ENCODE measurements at places on chromosomes 11 and 22.

- DNase-seq, result no peak
These were observed 20.0 kb upstream of the SMIM38 start for GRCh38 chr11:69135420-69136363.

DNA sequence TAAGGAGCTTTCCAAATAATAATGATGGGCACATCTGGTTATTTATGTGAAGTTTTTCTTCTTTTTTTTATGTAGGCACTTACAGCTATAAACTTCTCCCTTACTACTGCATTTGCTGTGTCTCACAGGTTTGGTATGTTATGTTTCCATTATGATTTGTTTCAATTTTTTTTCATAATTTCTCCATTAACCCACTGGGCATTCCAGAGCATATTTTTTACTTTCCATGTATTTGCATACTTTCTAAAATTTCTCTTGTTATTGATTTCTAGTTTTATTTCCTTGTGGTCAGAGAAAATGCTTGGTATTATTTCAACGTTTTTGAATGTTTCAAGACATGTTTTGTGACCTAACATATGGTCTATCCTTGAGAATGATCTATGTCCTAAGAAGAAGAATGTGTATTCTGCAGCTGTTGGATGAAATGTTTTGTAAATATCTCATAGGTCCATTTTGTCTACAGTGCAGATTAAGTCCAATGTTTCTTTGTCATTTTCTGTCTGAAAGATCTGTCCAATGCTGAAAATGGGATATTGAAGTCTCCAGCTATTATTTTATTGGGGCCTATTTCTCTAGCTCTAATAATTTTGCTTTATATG is 362.1 kb downstream of the DDX10 start:
- DNase-seq, result no peak

- no peak for DNase-seq
These were observed 4.3 kb upstream of the MICAL2 start for GRCh38 chr11:12106101-12106500.

- DNase-seq, result no peak
These were observed 135.2 kb upstream of the C11orf58 start for GRCh38 chr11:16603245-16603644.

- DNase-seq, result no peak
These were observed 156.2 kb downstream of the TMEM135 start for GRCh38 chr11:87193756-87194470.

DNA sequence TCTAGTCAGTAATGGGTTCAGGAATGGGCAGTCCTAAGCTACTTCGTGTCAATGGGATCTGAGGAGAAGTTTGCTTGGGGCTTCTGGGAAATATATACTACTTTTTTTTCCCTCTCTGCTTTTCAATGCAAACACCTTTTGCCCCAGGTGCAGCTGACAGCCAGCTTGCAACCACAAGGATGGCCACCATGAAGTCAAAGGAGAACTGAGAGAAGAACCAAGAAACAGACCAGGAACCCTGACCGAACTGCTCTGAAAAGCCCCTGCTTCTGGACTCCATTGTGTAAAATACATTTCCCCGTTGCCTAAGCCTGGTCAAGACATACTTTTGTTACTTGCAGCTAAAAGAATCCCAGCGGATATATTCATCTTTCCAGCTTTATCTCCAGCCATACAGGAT is 20.1 kb upstream of the CD44 start:
- DNase-seq, result peak; percentile 67

GRCh38 chr11:19455731-19456130 is 215.0 kb upstream of the E2F8 start:
- DNase-seq, result no peak

DNA sequence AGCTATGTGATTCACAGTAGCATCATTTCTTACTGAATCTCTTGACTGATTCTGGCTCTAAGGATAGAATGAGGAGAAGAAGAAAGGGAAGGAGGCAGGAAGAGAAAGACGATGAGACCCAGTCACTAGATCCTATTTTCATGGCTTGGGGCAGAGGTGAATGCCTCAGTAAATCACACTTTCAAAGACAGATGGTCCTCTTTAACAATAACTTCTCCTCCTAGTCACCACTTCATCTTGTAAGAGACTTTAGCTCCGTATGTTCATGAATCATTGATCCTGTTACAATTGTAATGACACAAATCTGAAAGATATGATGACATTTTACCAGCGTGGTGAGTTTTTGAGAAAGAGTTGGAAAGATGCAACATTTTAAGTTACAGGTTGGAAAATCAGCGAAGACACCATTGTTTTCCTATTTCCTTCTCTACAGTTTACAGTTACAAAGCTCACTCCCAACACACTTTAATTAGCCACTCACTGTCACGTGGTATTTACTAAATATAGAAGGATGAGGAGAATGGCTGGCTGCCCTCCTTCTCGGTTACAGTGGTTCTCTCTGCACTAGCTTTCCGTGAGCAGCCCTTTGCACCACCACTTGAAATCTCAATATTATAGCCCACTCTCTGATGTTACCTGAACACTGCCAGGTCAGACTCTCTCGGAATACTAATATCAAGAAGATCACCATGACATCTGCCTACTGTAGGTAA is 205.8 kb downstream of the CADM1 start:
- no peak for DNase-seq

- DNase-seq, result no peak
These were observed 44.0 kb downstream of the SMIM38 start for GRCh38 chr11:69199583-69200315.

DNA sequence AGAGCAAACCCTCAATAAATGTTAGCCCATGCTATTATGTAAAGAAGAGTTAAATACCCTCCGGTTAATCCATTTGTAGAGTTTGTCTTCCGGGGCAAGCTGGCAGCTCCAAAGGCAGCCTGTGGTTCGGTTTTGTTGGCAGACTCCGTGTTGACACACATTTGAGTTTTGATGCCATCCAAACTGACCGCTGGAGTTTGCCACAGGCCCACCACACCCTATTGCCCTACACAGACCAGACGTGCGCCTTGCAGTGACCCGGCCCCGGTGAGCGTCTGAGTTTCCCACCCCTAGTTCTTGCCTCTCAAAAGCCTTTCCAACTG is 25.1 kb downstream of the ELFN2 start:
- DNase-seq, result no peak

DNA sequence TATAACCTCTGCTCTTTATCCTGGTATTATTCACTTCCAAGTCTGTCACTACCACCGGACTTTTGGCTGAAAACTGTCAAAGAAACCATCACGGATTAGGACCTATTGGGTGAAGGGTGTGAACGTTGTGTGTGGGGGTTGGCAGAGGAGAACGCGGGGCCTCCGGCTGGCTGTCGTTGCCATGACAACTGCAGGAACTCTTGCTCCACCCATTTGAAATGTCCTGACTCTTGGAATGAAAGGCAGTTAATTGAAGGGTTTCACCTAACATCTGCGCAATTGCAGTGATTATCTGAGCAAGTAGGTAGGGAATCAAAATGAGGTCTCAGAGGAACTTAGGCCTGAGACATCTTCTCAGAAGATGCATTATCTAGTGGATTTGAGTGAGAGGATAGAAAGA is 60.9 kb upstream of the CLMP start:
- DNase-seq, result no peak

- DNase-seq, result peak; percentile 31
These were observed 64.7 kb downstream of the DHCR7 start for GRCh38 chr11:71383461-71383860.

DNA sequence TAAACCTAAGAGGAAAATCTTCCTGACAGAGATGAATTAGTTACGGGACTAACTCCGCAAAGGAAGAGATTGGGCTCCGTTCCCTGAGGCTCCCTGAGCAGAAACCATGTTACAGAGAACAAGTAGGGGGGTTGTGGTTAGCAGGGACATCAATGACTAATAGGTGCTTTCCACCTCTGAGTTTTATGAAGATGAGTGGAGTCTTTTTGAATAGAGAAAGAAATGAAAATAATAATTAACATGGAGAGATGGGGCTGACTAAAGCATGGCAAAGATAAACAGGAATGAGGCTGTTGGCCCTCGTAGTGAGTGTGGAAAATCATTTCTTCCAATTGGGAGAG is 47.5 kb upstream of the PICALM start:
- DNase-seq, result peak; percentile 47

DNA sequence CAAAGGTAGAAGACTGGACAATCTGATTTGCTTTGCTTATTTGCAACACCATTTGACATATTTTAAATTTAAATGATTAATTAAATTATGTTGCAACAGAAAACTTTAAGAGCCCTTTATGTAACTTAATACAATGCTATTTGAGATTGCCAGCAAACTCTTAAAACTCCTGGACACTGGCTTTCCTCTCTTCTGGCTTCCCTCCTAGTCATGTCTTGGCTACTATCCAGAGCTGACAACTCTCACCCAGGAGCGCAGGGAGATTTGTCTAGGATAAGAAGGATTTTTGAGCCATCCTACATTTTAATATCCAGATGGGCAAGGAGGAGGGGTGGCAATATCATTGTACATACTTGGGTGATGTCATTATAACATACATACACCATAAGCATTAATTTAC is 134.3 kb downstream of the ELP4 start:
- DNase-seq, result no peak

- DNase-seq, result no peak
These were observed 21.4 kb upstream of the BMAL1 start for GRCh38 chr11:13256216-13256615.

DNA sequence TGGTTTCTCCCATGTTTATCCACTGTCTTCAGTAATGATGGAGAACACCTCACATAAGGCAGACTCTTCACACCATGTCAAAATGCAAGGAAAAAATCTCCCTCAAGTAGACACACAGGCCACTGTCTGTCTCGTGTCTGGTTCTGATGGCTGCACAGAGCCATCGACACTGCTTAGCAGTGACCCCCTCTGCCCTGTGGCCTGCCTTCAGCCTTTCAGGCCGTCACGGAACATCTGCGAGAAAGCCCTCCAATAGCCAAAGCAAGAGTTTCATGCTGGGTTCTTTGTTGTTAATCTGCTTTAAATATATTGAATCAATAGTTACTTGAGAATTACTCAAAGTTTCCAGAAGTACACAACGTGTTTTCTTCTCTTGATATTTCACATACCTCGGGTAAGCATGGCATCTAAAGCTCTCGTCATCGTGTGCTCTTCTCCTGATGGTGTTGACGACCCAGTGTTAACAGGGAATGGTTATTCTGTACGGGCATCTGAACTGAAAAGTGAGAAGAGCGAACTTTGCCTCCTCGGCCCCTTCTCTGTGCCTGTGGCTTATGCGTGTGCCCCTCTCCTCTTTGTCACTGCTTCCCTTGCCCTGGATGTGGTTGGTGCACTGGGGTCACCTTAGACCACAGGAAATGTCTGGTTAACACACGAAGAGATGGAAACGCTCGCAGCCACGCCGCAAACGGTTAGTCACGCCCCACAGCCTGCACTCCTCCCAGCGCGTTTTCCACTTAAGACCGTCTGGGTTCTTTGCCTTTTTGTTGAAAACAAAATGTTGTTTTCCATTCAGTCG is 33.4 kb upstream of the CTTN start:
- no peak for DNase-seq

DNA sequence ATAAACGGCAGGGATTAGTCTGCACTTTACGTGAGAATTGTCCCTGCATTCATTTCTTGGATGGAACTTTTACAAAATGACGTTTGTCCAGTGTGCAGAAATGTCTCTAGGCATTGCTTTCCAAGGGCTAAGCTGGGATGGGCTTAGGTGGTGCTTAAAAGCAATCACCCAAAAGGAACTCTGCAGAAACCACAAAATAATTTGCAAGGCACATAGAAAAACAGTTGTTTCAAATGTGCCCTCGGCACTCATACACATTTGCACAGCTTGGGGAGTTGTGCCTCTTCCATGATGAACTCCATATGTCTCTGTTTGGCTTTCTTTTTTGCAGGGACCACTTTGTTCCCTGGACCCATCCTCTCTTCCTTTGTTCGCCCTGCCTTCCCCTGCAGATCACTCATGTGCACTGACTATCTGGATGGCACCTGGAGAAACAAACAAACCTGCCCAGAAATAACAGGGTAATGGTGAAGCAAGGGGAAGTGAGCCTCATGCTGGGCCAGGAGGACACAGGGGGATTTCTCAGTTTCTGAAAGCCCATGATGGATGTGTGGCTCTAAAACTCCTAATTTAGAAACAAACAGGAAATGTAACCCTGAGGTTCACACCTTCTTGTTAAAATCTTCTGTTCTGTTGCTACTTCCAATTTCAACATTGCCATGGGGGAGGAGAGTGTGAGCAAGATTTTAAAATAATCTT is 150.2 kb downstream of the SNX19 start:
- DNase-seq, result peak; percentile 86

DNA sequence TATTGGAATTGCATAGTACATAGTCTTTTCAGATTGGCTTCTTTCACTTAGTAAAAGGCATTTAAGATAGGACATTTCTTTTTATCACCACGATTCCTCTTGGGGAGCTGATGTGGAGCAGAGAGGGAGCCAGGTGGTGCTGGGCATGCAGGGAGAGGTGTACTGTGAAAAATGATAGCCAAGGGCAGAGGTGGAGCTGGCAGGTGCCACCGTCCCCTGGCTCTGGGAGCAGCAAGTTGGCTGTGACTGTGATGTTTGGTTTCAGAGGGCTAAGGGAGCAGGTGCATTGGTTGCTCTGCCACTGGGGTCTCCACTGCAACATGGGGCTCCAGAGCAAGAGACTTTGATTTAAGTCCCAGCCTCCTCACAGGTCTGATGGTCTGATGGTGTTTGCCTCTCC is 16.5 kb downstream of the SGSM1 start:
- DNase-seq, result no peak

- peak; percentile 82 for DNase-seq
These were observed 18.5 kb upstream of the B4GALNT4 start for GRCh38 chr11:350723-351255.

- DNase-seq, result no peak
These were observed 127.0 kb downstream of the COMMD9 start for GRCh38 chr11:36162006-36162882.

DNA sequence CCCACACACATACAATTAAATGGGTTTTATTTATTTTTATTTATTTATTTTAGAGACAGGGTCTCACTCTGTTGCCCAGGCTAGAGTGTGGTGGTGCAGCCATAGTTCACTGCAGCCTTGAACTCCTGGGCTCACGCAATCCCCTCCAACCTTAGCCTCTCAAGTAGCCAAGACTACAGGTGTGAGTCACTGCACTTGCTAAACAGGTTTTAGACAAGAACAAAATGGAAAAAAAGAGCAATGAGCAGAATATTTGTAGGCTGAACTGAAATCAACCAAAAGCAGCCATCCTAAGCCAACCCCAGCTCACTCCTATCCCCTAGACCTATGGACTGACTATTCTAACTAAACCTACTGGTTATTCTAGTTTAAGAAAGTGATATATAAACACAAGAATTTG is 37.8 kb downstream of the MRE11 start:
- no peak for DNase-seq

- DNase-seq, result no peak
These were observed 178.3 kb upstream of the NECTIN1 start for GRCh38 chr11:119907122-119907851.

- no peak for DNase-seq
These were observed 508.5 kb downstream of the RAB38 start for GRCh38 chr11:87666730-87667129.

DNA sequence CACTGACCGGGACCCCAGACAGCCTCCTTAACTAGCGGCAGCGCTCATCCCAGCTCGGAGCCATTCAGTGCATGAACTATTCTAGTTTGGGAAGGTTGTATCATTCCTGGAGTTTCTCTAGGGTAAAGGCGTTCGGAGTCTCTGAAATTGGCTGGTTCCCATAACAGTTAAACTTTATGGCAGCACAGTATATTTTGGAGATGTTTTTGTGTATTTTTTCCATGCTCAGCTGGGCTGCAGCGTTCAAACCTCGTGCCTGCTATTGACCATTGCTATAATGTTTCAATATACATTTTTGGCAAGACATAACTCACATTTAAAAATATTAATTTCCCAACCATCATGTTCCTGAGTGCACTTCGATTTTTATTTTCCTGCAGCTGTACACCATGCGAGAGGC is 169.7 kb downstream of the ST3GAL4 start:
- DNase-seq, result no peak

GRCh38 chr11:24171869-24172268 is 325.0 kb upstream of the LUZP2 start:
- DNase-seq, result no peak
